ENCODE measurements at places on chromosomes 4 and X.

DNA sequence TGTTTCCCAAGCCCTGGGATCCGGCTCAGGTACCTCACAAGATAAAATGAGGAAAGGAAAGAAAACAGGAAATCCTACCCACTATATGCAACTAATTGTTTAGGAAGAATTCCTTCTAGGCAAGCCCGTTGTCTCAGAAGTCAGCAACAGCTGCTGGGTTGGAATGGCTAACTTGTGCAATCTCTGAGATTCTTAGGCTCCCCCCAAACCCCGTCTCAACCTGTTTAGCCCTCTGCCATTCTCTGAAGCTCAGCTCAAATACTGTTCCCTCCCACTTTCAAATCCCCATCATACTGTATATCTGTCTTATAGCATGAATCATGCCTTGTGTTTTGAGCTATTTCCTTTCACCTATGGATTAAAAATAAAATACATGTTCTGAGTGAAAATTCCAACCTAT lies 28.9 kb downstream of the STARD8 start:
- DNase-seq, result no peak

- DNase-seq, result no peak
These were observed 124.5 kb downstream of the NPNT start for GRCh38 chr4:106019771-106020170.

DNA sequence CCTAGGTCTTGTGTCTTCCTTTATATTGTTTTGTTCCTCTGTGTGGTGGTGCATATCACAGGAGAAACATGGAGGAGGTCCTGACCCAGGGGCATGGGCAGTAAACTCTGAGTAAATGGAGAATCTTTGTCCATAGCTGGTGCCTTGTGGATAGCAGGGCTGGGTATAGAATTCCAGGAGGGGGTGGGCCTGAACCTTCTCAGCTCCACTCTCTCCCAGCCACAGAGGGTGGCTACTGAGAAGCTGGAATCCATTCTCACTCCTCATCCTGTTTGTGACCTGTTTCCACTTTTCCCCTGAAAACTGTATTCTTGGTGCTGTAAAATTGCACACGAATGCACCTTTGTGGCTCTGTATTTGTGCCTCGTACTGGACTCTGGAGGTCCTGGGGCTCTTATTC lies 47.7 kb upstream of the ADRA2C start:
- no peak for DNase-seq

DNA sequence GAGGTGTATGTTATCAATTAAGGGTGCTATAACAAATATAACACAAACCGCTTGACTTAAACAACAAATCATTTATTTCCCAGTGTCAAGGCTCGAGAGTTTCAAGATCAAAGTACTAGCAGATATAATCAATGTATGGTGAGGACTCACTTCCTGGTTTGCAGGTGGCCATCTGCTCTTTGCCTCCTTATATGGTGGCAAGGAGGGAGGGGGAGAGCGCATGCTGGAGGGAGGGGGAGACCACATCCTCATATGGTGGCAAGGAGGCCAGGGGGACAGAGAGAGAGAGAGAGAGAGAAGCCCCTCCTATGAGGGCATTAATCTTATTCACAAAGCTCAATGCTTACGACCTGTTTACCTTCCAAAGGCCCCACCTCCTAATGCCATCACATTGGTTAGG lies 372.3 kb upstream of the SPOCK3 start:
- no peak for DNase-seq

DNA sequence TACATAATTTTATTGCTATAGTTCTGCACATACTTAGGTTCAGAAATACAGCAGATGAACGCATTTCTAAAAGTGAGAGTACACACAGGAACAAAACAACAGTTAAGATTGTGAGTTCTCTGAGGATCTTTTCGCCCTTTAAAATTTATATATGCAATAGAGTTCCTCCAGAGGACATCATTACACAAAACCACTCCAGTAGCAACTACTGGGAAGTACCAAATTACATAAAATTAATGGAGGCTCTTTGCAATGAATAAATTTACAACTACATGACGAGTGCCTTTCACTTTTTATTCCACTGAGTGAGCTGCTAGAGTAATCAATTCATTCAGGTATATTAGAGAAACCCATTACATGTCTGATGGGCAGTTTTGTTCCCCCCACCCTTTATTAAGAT lies 107.2 kb downstream of the PPP3CA start:
- DNase-seq, result no peak

DNA sequence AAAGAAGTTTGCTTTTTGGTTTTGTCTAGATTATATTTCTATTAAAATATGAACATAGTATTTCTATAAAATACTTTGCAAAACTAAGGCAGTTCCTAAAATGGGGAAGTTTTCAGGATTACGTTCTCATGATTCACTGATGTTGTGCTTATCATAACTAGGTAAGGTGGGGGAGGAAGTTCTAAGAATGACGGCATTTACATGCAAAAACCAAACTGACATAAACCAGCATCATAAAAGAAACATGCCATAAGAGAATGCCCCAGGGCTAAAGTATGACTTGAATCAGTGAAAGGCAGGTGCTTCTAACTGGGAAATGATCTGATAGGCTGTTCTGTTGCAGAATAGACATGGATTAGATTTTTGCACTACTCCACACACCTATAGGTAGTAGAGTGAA lies 204.7 kb upstream of the JADE1 start:
- no peak for DNase-seq

GRCh38 chr4:89482251-89482650 lies 174.7 kb upstream of the GPRIN3 start:
- no peak for DNase-seq

GRCh38 chr4:140448830-140449229 lies 21.4 kb upstream of the CLGN start:
- no peak for DNase-seq

DNA sequence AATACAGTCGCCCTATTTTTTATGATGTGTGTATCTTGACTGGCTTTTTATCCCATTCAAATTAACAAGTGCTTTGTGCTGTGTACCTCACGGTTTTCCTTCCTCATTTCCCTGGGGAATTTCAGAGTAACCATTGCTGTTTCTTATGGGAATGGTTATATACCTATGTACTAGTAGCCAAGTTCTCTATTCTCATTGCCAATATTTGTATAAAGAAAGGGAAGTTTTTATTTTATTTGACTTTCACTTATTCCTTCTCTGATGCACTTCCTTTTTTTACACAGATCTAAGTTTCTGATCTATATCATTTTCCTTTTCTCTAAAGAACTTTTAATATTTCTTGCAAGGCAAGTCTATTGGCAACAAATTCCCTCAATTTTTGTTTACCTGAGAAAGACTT lies 181.3 kb downstream of the SOWAHB start:
- no peak for DNase-seq

- no peak for DNase-seq
These were observed 311.1 kb downstream of the PAPSS1 start for GRCh38 chr4:107408968-107409367.

- no peak for DNase-seq
These were observed 41.1 kb downstream of the DCUN1D4 start for GRCh38 chr4:51884055-51884454.

DNA sequence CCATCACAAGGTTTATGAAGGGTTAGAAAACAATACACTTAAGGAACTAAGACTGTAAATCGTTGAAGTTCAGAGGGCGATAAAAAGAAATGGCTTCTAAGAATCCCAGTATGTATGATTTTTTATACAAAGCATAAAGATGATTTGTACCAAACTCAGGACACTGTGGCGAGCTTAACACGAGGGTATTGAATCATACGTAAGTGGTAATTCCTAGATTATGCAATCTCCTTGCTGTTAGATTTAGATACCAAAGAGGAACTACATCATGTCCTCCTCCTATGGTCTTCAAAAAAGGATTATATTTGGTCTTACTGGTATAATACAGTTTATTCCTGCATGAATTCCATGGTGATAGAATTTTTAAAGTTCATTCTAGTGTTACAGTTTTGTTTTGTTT lies 23.9 kb downstream of the NFKB1 start:
- no peak for DNase-seq

DNA sequence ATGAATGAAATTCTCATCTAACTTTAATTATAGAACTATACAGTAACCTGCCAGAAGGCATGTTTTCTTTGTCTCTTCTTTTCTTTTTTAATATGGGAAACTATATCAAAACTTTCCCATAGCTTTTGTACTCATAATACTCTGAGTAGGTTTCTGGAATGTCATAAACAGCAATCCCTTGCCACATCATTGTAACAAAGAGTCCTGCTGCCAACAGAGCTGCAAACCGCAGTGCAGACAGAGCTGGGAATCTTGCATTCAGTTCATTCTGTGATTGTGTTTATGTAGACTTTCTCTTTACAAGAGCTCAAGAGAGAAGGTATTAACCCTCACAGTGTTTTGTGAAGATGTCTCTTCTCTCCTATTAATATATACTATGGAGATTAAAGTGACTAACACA lies 304.4 kb upstream of the SLIT2 start:
- no peak for DNase-seq

DNA sequence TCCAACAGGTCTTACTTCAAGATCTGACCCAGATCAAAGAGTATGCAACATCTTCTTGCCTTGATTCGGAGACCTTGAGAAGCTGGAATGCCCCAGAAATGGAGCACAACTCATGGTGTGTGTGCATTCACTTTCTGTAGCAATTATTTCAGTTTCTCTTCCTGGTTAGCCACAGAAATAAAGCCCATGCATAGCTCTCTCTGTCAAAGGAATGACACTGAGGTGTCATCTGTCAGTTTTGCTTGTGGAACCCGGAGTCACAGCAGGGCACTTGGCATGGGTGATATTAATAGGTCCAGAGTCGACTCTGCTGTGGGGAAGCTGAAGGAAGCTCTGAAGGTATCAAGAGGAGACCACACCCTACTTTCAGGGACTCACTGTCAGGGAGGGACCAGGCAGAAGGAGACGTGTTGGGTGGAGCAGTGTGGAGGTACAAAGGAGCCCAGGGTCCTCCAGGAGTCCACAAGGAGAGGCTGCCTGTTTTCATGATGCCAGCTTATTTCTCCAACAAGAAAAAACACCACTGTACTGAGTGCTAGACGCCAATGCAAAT lies 10.7 kb downstream of the CLNK start:
- no peak for DNase-seq

GRCh38 chr4:8792491-8792890 lies 79.1 kb downstream of the HMX1 start:
- DNase-seq, result no peak

DNA sequence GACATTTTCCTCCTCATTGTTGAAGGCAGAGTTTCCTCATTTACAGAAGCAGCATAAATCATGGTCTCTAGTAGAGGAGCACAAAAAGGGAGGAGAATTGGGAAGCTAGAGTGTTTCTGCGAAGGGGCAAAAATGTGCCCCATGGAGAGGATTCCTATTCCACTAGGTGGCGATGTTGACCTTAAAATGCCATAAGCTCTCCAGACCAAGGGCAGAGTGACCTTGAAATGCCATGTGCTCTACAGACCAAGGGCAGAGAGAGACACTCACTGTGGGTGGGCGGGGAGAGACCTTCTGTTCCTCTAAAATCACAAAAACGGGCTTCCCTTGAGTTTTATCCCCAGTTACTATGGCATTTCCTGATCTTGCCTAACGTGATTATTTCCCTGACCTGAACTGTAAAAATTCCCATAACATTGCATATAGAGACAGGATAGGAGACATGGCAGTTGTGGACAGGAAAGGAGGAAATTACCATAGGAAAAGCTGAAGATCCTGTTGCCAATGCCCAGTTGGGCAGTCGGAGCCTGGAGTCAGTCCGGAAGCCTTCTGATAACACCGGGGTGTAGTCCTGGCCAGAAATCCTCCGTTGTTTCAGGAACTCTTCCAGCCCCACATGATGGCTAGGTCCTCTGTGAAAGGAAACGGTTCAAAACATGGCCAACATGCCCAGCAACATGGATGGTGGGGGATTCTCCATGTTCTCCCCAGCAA lies 567.7 kb downstream of the MAGEB5 start:
- no peak for DNase-seq

DNA sequence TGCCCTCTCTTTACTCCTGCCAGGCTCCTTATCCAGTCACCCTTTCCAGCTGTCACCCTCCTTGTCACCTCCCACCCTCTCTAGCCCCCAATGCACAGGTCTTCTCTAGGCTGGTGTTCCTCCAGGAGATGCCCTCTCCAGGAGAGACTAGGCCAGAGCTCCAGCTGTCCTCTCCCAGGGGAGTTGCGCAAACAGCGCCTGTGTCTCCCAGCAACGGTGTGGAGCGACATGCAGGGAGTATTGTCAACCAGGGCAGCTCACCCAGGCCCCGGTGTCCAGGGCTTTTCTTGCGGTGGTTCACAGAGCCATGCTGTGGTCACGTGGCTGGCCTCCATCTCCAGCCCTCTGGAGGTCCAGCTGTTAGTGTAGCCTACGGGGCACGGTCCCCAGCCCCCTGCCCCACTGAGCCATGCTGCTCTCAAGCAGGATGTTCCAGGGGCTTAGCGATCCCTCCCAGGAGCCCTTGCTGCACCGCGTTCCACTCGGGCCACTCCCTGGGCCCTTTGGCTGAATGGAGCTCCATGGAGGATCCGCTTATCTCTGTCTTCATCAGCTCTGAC lies 34.8 kb downstream of the CCNQ start:
- no peak for DNase-seq

DNA sequence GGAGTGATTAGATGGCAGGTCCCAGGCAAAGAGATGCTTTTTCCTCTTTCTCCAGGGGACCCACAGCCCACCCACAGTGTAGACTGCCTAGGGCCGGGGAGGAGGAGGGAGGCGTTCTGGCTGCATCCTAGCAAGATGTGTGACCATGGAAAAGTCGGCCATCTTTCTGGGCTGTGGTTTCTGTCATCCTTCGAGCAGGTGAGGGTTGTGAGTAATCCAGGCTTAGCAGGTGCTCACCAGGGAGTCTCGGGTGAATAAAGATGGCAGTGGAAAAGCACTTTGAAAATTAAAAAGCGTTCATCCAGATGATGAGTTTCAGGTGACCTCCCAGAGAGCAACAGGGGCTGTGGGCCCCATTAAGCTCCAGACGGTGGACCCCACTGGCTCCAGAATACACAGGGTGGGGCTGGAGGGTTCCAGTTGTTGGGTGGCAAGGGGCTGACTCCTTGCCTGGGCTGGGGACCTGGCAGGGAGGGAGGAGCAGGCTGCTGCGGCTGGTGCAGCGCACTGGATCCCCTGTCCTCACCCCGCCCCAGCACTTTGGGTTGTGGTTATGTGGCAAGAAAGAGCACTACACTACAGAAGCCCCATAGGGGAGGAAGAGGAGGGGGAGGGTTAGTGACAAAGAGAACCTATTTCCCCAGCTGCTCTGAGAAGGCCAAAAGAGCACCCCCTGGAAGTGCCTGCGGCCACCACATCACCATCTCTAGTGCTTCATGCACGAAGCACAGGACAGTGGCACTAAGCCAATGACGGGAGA lies 23.7 kb downstream of the ELF4 start:
- no peak for DNase-seq

- DNase-seq, result no peak
These were observed 1661.6 kb upstream of the PCDH7 start for GRCh38 chr4:29058531-29058930.

DNA sequence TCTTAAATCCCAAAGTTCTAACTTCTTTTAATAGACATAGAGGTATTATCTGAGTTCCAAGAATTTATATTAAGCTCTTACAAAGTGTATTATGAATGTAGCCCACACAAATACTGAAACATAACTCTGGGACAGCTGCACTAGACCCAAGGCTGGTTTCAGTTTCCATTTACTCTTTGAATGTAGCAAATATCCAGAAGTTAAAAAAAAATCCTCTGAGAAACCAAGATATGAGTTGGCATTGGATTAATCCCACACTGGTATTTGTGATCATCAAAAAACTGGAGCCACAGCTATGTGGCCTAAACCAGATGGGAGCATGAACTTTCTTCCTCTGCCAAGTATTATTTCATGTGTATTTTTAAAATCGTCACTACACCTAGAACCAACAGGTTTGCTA lies 23.6 kb upstream of the SMPX start:
- DNase-seq, result no peak

All from gastrocnemius medialis (tissue), 4 donors.